ENCODE measurements at places on chromosomes 3 and 15.

DNA sequence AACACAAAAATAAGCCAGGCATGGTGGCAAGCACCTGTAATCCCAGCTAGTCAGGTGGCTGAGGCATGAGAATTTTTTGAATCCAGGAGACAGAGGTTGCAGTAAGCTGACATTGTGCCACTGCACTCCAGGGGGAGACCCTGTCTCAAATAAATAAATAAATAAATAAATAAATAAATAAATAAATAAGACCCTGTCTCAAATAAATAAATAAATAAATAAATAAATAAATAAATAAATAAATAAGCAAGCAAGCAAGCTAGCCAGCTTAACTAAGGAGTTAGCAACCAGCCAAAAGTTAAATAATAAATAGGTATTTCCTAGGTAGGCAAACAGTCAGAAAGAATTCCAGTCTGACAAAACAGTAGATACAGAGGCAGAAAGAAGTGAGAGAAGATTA, 123.9 kb downstream of the GALK2 start:
- no peak for DNase-seq

- DNase-seq: no peak
These were observed 30.1 kb downstream of the TIPARP start for GRCh38 chr3:156704370-156705036.

GRCh38 chr3:146889626-146890025, 284.5 kb upstream of the PLSCR5 start:
- no peak for DNase-seq

DNA sequence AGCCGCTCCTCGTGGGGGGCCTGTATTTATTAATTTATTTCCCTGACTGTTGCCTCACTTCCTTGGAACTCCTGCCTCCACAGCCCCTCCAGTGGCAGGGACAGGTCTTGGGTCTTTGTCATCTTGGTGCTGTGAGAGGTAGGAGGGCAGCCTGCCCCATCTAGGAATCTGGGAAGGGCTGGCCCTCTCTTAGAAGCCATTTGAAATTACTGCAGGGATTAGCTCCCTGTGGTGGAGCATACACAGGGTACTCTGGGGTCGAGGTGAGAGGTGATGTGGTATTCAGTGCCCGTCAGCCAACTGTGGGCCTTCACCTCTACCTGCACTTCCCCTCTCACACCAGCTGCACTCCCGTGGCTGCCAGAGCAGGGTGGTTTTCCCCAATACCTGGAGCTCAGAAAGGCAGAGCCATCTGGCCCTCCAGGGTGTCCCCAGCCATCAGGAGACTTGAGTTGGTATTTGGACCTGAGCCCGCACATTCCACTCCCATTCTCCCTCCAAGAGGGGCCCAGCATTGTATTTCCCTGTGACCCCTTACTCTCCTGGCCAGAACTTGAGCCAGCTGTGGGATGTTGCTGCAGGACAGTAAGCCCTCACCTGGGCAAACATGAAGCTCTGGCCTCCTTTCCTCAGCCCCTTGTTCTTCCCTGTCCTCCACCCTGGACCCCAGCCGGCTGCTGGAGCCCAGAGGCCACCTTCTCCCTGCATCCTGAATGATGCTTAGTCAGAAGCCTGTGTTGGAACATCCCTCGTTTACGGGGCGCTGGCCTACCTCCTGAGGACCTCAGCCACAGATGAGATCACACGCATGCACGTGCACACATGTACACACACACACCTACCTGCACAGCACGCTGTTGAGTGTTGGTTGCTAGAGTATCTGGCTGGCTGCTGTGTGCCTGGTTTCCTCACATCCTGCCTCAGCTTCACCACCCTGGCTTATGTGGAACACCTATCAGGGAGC, 2.0 kb upstream of the JMJD7 start:
- no peak for DNase-seq

GRCh38 chr15:92429378-92430068, 35.8 kb downstream of the ST8SIA2 start:
- DNase-seq: no peak

GRCh38 chr3:111517801-111518200, 24.2 kb upstream of the CD96 start:
- DNase-seq: no peak

Data from H54 (cell line).